ENCODE measurements at places on chromosomes 6 and 20.

GRCh38 chr20:49989234-49990065 is 6.7 kb downstream of the SNAI1 start:
- DNase-seq: no peak

GRCh38 chr20:56537997-56538396 is 5.0 kb downstream of the FAM209B start:
- DNase-seq: no peak

DNA sequence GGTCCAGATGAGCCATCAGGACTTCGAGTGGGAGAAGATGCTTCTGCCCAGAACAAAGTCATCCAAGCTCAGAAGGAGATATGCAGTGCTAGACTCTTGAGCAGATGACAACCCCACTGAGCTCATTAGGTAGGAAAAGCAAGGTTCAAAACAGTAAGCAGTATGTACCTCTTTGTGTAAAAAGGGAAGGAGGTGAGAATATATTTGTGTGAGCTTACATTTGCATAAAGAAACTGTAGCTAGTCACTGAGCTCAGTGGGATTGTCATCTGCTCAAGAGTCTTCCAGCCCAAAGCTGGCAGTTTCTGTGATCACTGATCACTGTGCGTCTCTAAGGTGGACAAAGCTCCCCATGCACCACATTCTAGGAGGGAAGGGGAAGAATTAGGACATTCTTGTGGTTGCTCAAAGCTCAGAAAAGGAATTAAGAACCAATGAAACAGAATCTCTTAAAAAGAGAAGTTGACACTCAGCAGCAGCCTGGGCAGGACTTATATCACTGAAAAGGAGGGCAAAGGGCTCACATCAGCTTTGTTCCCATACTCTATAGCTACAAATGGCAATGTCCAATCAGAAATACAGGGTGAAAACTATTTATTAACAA is 90.0 kb upstream of the MAFB start:
- DNase-seq: no peak

DNA sequence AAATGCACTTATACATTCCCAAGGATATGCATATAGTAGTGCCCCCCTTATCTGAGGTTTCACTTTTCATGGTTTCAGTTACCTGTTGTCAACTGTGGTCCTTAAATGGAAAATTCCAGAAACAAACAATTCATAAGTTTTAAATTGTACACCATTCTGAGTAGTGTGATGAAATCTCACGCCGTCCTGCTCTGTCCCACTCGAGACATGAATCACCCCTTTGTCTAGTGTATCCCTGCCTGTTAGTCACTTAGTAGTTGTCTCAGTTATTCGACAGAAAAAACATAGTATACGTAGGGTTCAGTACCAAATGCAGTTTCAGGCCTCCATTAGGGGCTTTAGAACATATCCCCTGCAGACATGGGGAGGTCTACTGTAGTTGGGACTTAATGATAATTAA is 57.0 kb downstream of the MAP1LC3A start:
- DNase-seq: no peak

DNA sequence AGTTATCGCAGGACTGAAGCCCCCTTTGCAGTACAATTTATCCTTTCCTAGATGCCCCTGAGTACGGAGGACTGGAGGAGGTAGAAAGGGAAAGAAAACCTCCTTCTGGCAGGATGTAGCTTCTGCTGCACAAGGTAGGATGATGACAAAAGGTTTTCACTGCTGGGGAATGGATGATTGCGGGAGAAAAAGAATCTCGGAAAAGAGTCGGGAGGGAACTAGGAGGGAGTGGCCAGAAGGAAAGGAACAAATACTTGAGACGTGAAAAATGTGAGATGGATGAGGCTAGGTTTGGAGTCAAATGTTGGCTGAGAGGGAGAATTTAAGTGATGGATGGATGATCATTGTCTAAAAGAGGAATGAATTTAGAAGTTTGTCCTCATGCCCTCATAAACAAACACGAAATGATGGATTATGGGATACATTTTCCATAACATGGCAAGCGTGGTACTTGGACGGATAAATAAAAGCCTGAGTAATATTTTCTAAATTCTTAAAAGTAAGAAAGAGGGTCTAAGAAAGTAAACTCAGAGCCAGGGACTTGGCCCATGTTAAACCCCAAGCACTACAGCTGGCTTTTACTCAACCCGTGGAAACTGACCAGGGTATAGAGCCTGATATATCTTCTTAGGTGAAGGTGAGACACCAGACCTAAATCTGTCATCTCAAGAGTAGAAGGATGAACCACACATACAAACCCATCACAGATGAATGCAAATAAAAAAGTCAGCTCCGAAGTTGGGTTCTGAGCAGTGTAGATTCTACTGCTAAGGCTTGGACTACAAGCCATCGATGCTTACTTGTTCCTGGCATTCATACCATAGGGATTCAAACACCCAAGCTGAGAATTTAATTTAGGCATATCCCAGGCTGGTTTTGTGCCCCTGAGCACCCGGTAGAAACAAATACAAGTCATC is 72.4 kb downstream of the HFE start:
- no peak for DNase-seq

DNA sequence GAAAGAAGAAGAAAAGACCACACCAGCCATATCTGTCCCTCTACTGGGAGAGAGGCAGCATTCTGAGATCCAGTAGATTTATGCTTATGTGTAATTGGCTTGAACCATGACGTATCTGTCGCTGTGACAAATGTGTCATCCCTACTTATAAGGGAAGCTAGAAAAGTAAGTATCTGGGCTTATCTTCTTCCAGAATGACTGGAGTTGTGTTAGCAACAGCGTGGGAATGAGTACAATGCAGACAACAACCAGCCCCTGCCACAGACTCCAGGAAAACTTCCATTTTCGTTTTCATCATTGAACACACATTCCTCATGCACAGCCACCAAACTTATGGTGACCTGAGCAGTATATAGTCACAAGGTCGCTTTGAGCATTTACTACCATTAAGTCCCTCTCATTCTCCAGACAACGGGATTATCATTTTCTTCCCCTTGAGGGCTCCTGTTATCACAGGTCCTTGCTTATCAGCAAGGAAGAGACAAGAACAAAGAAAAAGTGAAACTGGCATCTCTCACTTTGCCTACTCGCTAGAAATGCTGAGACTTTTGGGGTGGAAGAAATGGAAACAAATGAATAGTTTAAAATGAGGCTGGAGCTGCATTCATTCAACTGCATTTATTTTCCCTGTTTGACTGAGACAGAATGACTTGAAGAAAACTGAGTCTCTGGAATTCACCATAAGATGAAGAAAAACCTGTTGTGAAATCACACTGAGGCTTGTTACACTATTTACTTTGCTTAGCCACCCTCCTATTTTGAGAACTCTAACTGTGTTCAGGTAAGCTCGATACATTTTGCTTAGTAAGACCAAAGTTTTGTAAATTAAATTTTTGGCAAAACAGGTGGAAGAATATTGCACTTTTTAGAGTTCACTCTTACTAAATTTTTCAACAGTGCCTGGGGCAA is 149.3 kb upstream of the FOXQ1 start:
- no peak for DNase-seq

- no peak for DNase-seq
These were observed 111.5 kb upstream of the RPS6KA2 start for GRCh38 chr6:166738386-166739116.
